ENCODE measurements at places on chromosomes 6 and 20. TPM values are rescaled to one million over a fixed set of nuclear protein-coding genes. Genes with fewer than 3 reads are reported as not detected.

PRKN gene
- 20.8 TPM for total RNA-seq

PRDM13 gene
- not detected for total RNA-seq

ISM1 gene
- 1.2 TPM for total RNA-seq

DNA sequence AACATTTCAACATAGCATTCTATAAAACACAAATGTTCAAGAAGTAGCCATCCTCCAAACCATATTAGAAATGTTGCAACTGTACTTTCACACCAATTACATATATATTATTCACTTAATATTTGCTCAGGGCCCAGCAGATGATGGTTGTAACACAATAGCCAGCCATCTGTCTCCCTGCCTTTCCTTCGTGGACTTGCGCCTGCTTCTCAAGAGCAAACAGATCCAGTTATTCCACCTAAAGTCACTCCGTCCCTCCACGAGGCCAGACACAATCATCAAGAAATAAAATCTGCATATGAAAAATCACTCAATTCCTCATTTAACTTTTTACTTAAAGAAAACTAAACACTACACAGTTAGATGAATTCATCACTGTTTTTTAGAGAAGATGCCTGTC is 160.4 kb downstream of the RALGAPA2 start:
- no peak for DNase-seq

GRCh38 chr20:24194143-24194542 is 205.6 kb upstream of the GGTLC1 start:
- no peak for DNase-seq
